ENCODE measurements at places on chromosomes 16 and 17.

DNA sequence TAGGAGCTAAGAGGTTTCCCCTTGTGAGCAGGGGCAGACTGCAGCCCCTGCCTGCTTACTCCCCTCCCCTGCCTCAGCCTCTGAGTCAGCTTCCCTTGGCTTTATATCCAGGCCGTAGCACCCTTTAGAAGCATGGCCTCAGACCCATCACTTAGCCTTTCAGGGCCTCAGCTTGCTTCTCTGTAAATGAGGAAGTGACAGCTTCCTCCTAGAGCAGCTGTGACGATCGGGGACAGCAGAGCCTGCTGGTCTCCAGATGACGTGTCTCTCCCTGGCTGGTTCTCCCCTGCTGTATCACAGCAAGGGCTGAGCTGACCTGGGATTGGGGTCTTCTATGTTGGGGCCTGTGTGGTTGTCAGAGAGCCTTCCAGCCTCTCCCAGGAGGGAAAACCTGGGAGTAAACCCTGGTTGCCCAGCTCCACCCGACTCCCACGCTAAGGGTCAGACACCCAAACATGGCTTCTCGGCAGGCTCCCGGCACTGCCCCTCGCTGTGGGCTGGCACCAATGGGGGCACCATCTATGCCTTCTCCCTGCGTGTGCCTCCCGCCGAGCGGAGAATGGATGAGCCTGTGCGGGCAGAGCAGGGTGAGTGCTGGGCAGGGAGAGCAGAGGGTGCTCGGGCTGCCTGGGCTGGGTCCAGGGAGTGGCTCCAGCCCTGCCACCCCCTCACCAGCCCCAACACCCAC is 16.3 kb upstream of the MYO15B start:
- DNase-seq, result peak; percentile 14

GRCh38 chr17:17782523-17783115 is 54.2 kb downstream of the SREBF1 start:
- DNase-seq, result no peak

DNA sequence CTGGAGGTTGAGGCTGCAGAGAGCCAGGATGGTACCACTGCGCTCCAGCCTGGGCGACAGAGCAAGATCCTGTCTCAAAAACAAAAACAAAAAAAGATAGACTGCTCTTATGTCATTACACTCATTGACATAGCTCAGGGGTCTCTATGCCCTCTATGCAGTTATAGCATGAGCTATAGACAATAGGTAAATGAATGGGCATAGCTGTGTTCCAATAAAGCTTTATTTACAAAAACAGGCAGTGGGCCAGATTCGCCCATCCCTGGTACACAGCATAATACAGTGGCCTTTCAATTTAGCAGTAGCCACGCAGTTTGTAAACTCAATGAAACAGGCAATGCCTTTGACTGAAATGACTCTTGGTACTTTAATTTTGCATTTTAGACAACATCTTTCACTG is 51.5 kb downstream of the XYLT1 start:
- no peak for DNase-seq

DNA sequence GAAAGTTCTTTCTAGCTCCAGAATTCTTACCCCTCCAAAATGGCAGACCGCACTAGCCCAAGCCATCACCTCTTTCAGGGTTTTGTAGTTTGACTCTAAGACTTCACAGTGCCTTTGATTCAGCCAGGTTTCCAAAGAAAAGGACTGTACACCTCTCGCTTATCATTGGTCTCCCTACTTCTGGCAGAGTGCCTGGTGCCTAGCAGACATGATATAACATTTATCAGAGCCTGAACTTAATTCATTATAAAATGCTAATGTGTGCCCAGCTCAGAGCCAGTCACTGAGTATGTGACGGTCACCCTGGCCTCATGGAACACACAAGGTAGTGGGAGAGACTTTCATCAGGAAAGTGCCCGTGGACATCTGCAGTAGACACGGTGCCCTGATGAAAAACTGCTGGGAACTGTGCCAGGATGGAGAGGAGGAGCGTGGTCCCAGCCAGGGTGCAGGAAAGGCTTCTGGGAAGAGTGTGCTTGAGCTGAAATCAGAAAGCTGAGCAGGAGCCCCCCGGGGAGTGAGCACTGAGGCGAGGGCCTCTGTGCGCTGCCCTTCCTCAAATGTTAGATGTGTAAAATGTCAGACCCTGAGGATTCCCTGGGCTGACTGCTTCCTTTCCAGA is 34.3 kb upstream of the LGALS9 start:
- no peak for DNase-seq

GRCh38 chr17:40419559-40420331 is 2.0 kb upstream of the TOP2A start:
- DNase-seq, result no peak

GRCh38 chr17:77746896-77747554 is 211.5 kb upstream of the TNRC6C start:
- DNase-seq, result no peak

GRCh38 chr17:80198144-80198661 is 21.9 kb downstream of the SGSH start:
- no peak for DNase-seq

- DNase-seq, result peak; percentile 89
Measured at GRCh38 chr17:31858642-31859486, at the start of gene COPRS. Gene COPRS, minus strand, starts transcription at chr17:31859244. Its CDS starts 45 bp downstream, at chr17:31859199.

GRCh38 chr16:53642094-53642493 is 61.6 kb downstream of the RPGRIP1L start:
- no peak for DNase-seq

- no peak for DNase-seq
Measured at GRCh38 chr17:76528156-76528527, 9.4 kb downstream of the CYGB start.

DNA sequence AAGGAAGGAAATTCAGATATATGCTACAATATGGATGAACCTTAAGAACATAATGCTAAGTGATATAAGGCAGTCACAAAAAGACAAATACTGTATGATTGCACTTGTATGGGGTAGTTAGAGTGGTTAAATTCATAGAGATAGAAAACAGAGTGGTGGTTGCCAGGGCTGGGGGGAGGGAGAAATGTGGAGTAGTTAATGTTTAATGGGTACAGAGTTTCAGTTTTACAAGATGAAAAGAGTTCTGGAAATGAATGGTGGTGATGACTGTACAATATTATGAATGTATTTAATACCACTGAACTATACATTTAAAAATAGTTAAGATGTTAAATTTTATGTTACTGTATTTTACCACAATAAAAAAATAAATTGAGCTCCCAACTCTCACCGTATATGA is 157.9 kb downstream of the TOX3 start:
- DNase-seq, result no peak

GRCh38 chr17:39617446-39618245 is 9.1 kb upstream of the PPP1R1B start:
- peak; percentile 54 for DNase-seq

DNA sequence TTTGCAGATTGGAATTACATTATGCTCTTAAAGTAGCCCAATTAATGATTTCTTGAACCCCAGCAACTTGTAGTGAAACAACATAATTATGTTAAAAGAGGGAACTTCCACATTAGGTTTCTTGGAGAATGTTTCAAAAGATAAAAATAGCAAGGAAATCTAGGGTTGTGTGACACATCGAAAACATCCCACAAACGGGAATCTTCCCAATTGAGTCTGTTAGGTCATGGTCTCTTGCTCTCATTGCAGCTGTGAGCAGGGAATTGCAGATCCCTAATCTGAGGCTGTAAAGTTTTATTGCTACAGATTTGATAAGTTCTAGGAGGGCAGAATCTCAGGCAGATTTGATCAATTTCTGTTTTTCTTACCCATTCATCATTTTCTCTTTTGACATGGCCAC is 6.7 kb upstream of the LPO start:
- DNase-seq, result peak; percentile 35

- no peak for DNase-seq
Measured at GRCh38 chr17:6559753-6560215, 3.4 kb upstream of the PITPNM3 start.

- no peak for DNase-seq
Measured at GRCh38 chr16:68370581-68371275, 59.9 kb downstream of the PRMT7 start.

- DNase-seq, result no peak
Measured at GRCh38 chr16:83338138-83338537, 469.6 kb upstream of the HSBP1 start.

DNA sequence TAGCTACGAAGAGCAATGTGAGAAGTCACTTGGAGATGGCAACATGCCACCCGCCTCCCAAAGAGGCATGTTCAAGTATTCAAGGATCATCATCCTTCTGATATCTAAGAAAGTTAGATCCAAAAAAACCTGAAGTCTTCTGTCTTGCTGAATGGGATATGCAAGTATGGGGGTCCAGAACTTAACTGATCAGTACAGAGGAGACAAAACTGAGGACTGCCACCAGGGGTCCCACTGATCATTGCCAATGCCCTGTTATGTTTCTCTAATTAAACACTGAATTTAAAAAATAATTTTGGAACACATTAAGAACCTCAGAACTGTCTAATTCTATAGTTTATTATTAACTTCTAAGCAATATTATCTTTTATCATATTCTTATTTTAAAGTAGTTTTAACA is 99.7 kb downstream of the CDH8 start:
- DNase-seq, result no peak

DNA sequence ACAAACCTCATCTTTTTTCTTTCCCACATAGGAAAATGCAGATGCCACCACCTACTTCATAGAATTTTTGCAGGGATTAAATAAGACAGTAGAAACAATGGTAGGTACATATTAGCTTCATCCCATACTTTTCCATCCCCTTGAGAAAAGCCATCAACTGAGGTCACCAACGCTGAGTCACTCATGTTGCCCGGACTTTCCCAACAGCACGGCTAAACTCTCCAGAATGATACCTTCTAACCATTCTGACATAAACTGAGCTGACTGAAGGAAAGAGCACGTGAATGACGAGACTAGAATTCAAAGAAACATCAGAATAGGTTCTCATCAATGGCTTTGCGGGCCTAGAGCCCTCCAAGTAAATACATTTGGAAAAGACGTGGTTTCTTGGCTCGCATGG is 146.0 kb upstream of the RCVRN start:
- DNase-seq, result peak; percentile 54

GRCh38 chr17:55458978-55459377 is 37.3 kb upstream of the MMD start:
- DNase-seq, result peak; percentile 54

GRCh38 chr17:35238821-35239220 is 4.1 kb upstream of the SLFN5 start:
- DNase-seq, result peak; percentile 35

DNA sequence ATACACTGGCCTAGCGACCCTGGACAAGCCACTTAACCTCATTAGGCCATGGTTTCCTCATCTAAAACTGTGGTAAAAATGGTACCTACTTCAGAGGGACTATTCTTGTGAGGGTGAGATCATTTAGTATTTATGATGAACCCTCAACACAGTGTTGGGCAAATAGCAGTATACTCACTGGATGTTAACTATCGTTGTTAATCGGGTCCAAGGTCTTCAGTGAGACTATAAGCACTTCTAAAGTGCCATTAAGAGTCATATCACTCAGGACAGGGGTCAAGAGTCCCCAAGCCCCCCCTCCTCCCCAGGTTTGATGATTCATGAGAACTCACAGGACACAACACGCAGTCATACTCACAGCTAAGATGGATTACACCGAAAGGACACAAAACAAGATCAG is 11.0 kb downstream of the TK2 start:
- DNase-seq, result no peak

- DNase-seq, result no peak
Measured at GRCh38 chr17:33258296-33258695, 34.8 kb downstream of the ASIC2 start.

GRCh38 chr16:48963901-48964615 is 317.6 kb downstream of the CBLN1 start:
- DNase-seq, result peak; percentile 90

DNA sequence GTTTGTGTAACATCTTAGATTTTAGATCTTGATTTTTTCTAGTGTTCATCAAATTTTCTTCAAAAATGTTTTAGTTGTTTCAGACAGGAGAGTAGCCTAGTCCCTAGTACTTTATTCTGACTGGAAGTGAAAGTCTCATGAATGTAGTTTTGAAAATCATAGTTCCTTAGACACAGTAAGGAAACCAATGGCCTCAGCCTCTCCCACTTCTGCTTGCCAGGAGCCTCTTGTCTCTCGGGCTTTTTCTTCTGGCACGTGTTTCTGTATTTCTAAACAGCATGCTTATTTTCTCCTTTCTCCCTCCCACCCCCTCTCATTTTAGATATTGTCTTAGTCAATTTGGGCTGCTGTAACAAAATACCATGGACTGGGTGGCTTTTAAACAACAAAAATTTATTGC is 9.8 kb downstream of the SLFN5 start:
- DNase-seq, result no peak

DNA sequence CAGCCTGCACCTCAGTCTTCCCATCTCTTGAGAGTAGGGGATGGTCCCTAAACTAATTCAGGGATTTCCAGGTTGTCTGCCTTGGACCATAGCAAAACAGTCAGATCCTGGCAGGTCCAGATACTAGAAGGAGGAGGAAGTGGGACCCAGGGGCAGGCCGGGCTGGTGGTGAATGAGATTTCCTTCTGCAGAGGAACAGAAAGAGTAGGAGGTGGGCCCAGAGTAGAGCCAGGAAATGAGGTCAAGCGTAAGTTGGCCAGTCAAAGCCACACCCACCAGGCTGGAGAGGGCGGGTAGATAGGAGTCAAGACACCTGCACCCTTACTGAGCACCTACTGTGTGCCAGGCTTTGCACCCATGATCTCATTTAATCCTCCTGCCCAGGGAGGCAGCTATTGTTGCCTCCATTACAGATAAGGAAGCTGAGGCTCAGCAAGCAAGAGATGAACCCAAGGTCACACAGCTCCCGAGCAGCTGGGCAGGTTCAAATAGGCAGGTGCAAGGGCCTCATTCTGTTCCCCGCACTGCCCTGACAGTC is 2.6 kb downstream of the CDH5 start:
- no peak for DNase-seq

GRCh38 chr16:64276646-64277045 is 845.2 kb downstream of the CDH11 start:
- DNase-seq, result no peak

DNA sequence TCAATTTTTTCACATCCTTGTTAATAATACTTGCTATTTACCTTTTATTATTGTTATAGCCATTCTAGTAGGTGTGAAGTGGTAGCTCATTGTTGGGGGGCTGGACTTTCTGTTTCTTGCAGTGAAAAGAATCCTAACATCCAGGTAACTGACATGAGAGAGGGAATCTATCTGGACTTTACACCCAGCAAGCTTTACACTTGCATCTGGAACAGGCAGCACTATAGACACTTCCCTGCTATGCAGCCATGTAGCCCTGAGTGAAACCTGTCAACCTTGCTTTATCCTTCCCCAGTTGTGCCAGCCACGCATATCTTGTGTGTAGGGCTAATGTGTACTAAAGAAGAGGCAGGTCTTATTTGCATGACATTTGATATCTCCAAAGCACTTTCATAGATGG is 16.9 kb upstream of the ABCC12 start:
- no peak for DNase-seq

- DNase-seq, result no peak
Measured at GRCh38 chr17:9235346-9235745, 214.0 kb downstream of the NTN1 start.

GRCh38 chr17:17661834-17662385 is 19.3 kb upstream of the RAI1 start:
- no peak for DNase-seq
